ENCODE measurements at places on chromosomes 1 and 21.

DNA sequence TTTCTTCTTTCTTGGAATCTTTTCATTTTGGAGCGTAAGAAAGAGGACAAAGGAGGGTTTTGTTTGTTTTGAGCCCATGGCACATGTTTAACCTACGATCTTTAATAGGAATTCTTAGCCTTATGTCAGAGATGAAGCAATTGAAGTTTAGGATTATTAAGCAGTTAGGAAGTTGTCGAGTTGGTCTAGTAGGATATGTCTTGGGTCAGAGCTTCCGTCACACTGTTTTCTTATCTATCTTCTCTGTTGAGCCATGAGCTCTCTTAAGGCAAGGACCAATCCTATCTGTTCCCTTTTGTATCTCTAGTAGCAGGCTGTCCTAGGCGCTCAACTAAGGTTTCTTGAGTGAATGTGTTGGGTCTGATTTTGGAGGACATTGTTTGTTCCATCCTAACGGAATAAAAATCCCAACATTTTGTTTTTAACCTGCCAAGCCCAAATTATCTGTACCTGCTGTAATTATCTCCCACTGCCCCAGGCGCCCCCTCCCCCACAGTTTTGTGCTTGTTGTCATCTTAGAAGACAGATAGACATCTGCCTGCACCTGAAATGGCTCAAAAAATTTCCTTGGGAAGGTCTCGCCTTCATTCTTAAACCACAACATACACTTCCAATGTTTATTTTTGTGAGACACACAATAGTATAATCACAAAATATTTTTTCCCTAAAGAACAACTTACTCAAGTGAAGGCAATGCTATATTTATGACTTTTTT lies 95.3 kb upstream of the GADD45A start:
- no peak for DNase-seq

DNA sequence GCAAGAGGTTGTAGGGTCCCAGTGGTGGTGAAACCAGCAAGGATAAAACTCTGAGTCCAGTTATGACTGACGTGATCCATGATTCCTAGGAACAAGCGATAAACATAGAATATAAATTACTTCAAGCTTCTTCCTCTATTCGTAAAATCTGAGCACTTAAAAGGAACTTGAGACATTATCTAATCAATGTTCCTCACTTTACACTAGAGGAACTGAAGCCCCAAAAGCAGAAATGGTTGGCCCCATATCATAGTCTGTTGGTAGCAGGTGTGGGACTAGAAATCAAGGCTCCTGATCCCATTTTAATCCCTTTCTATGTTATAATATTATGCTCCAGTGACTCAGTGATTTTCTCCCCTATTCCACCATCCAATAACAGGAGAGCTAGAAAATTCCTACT lies 21.9 kb upstream of the MNDA start:
- DNase-seq: no peak

GRCh38 chr1:71737768-71738167 lies 544.6 kb downstream of the NEGR1 start:
- no peak for DNase-seq

- DNase-seq: no peak
Measured at GRCh38 chr1:200015811-200016210, 11.7 kb upstream of the NR5A2 start.

DNA sequence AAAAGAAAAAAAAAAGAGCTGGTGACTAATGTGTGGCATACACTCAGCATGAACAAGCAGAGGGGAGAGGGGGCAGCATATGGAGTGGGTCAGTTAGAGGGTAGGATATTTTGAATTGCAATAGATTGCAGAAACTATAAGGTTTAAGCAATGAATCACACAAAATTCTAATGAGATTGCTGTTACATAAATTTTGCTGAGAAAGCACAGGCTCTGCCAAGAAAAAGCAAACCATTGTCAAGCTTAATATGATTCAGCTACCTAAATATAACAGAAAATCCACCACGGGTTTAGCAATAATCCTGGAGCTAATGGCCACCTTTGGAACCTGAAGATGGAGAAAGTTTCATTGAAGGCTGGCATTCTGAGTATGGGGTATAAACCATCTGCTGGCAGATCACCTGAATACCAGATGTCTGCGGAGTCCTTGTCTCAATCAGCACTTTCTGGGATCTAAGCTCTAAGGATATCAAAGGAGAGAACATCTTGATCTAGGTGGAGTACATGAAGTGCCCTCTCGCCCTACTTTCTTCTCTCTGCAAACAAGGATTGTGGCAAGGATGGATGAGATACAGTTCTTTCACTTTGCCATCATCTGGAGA lies 30.3 kb upstream of the ANGPTL7 start:
- DNase-seq: no peak

DNA sequence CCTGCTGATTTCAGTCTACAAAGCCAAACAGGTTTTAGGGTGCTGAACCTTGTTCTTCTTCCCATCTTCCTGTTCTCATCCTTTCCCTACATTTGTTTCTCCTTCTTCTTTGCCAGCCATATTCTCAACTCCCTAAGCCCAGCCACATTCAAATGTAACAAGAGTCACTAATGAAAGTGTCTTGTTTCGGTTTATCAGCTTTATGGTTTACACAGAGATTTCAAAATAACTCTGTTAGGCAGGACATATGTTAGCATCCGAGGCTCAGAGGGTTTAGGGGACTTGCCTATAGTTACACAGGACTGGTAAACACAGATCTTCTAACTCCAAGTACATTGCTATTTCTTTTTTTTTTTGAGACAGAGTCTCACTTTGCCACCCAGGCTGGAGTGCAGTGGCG lies 61.3 kb downstream of the NDUFS5 start:
- DNase-seq: no peak
